ENCODE measurements at places on chromosomes 3 and 15.

DNA sequence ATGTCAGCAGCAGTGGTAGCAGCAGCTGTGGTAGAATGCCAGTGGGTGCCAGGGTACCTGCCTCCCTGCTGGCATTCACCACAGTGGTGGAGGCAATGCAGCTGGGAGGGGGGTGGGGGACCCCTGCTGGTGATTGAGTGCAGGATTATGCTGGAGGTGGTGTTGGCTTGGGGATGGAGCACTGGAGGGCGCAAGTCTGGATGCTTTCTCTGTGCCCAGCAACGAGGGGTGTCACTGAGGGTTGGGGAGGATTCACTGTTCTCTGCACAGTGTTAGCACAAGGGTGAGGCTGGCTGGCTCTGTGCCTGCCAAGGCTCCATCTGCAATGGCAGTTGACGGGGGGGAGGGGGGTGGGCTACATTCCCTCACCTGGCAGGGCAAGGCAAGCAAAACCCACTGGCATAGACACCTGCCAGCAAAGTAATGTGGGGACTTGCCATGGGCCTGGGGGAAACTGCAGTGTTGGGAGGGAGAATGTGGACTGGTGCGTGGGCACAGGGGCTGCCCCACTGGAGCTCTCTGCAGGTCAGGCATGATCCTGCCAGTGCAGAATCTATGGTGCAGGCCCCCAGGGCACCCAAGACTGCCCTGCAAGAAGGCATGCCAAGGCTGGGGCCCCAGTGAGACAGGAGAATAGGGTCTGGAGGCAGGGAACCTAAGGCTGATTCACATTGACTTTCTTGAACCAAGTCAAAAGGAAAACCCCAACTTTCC, 64.3 kb downstream of the MINDY4B start:
- DNase-seq = no peak

GRCh38 chr15:40307421-40308211, at the start of gene PLCB2:
Gene PLCB2 (minus strand): TSS chr15:40307935. CDS start chr15:40307672, 263 bp downstream.
- DNase-seq = peak; percentile 76

GRCh38 chr15:99423186-99424130, 142.3 kb upstream of the MEF2A start:
- no peak for DNase-seq

GRCh38 chr3:117665296-117665695, 955.7 kb downstream of the TUSC7 start:
- DNase-seq = no peak

- peak; percentile 50 for DNase-seq
Measured at GRCh38 chr3:98574132-98574531, 19.3 kb downstream of the CPOX start.

- DNase-seq = no peak
Measured at GRCh38 chr3:80355144-80355543, 587.3 kb upstream of the ROBO1 start.

GRCh38 chr3:124694486-124694885, 35.8 kb upstream of the UMPS start:
- DNase-seq = no peak

GRCh38 chr15:67103432-67103831, 38.0 kb downstream of the SMAD3 start:
- no peak for DNase-seq

DNA sequence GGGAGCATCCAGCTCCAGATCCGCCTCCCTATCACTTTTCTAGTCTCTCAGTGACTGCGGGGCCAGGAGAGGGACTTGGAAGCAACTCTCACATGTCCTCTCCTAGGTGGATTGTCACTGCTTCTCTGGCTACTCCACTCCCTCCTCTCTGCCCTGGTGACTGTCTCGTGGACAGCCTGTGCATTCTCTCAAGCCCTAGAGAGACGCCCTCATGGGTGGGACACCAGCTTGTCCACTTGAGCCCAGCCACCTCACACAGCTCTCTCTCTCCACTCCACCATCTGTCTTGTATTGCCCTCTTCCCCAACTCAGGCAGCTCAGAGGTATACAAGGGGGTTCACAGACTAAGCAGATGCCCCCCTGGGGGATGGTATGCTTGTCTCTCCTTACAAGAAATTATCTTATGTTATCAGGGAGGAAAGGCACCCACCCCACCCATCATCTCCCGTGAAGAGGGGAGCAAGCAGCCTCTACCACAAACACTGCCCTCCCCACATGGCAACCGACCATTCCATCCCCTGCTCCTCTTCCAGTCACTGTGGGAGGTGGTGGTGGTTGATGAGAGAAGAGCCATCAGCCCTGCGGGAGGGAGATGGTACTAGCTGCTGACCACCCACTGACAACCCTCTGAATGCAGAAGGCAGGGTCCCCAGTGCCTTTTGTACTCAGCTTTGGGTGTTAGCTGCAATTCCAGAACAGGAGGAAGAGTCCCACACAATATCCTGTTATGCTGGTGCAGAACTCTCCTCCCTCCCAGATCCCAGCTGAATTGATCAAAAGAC, 15.5 kb upstream of the LOXL1 start:
- no peak for DNase-seq
